Activated naive CD4-positive, alpha-beta T cell treated with anti-CD3 and anti-CD28 coated beads, Interleukin-2, amount 50 U/mL, for 72 hours (primary cell): ENCODE measurements at places on chromosomes 12 and 14.
A peak's percentile ranks its signal among the peaks of the same experiment; 100 is the strongest.

GRCh38 chr12:107066691-107067090, 26.7 kb downstream of the CRY1 start:
- DNase-seq = no peak

- DNase-seq = no peak
These were observed 31.1 kb downstream of the FRS2 start for GRCh38 chr12:69501154-69501895.

GRCh38 chr12:27972721-27973120, at the start of gene PTHLH:
Gene PTHLH (minus strand): TSS chr12:27972733. CDS start chr12:27969494, 3,239 bp downstream.
- DNase-seq = no peak

GRCh38 chr12:75511116-75512048, at the start of gene KRR1:
Gene KRR1 (minus strand): TSS chr12:75511609. CDS start chr12:75511597, 12 bp downstream.
- peak; percentile 92 for DNase-seq

- DNase-seq = peak; percentile 58
These were observed 25.7 kb downstream of the KLRK1 start for GRCh38 chr12:10363914-10364814.

DNA sequence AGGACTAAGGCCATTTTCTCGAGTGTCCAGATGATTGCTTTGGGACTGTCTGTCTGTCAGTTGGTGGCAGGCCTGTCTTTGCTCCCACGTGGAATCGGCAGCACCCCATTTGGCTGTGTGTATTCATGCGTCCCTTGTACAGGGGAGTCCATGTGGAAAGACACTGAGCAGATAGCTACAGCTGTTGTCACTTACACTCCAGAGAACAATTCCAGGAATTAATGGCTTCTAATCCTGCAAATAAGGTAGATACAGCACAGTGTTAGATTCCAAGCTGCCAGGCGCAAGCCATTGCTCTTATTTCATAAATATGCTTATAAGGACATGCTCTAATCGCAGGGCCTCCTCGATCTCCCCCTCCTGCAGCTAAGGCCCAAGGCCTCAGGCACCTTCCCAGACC, 208.8 kb downstream of the VRK1 start:
- DNase-seq = no peak

- no peak for DNase-seq
These were observed 11.7 kb downstream of the HSP90AA1 start for GRCh38 chr14:102075155-102075554.

DNA sequence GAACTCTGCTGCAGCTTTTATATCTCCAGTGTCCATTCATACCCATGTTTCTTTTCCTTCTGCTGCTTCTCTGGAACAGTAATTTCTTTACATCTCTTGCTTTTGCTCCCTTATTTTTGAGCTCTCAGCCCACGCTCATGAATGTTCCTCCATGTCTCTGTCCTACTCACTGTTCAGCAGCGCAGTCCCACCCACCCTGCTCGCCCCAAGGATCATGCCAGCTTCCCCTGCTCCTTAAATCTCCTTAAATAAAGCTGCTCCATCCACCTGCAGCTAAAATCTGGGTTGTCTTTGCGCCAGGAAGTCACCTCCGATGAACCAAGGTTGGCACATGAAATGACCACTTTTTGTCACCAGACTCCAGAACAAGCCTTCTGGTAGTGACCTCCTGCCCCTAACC, 201.1 kb upstream of the RGS6 start:
- DNase-seq = no peak

DNA sequence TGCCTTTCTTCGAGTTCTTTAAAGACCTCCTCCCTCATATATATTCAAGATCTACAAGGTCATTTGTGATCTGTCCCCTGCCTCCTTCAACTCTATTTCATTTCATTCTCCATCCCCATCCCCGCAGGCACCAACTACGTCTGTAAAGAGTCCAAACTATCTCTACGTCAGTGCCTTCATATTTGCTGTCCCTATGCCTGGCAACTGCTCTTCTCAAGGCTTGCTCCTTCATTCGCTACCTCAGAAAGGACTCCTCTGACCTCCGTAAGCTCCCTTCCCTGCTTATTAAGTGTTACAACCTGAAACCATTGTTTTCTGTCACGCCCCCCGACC, 650 bp downstream of the LLPH start:
- DNase-seq = no peak

DNA sequence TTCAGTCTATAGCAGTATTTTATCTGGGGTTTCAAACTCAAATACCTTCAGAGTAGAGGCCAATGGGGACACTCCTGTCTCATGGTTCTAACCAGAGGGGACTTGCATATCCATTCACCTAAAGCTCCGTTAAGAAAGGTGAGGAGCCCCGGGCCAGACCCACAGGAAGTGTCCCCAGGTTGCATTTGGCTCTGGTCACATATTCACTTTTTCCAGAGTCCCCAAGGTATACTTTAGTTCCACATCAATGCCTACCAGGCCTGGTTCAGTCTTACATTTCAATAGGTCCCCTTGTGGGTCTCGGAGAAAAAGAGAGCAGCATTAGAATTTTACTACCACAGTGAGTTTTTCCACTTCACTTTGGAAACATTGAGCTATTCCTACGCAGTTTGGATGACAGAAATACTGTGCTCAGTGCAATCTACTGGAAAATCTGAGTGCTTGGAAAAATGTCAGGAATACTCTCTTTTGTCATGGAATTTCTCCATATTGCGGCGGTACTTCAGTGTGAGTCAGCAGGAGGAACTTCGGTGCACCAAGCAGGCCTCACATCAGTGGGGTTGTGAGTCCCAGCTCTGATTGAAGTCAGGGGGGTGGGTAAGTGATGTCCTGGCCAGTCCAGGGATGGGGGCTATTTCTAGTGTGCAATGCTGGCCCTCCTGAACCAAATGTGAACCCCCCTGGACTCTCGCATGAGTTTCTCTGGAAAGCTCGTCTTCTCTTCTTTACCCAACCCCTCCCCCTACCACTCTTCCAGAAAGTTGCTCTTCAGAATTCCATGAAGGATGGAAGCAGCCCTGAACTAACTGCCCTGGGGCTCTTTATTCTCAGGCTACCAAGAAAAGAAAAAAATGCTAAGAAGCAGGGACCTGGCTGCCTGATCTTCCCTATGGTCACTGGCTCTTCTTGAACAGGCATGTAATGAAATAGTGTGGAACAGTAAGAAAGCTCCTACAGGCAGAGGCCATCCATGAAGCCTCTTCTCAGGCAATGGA, 184.7 kb downstream of the PRKCH start:
- no peak for DNase-seq

DNA sequence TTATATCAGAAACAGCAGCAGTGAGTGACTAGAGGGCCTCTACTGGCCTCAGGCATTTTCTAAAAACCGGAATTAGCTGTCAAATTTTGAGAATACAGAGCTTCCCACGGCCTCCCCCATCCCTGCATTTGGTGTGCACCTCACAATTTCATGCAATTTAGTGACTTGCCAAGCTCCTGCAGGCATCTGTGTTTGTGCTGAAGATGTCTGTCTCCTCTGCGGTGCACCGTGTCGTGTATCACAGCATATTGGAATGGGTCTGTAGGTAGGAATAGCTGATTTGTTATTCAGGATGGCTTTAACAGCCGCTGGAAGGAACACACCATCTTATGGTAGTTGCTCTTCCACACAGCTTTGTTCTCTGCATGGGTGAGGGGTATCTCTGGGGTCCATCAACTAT, 140.3 kb downstream of the SSPN start:
- no peak for DNase-seq

- no peak for DNase-seq
These were observed 221.8 kb downstream of the SLC41A2 start for GRCh38 chr12:104736307-104736706.

DNA sequence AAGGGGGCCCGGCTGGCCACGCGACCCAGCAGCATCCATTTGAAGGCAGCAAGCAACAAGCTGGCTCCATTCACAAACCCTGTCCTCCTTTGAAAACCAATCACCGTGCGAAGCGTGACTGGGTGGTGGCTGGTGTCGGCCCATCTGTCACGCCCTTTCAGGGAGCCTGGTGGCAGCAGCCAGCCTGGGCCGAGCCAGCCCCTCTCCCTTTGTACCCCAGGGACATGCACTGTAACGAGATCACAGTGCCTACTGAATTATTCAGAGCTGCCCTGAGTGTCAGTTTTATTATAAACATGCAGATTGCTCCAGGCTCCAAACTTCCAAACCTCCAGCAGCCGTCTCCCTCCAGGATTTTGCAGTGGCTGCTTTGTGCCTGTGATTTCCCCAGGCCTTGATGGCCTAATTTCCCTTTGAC, 22.3 kb upstream of the CTDSP2 start:
- no peak for DNase-seq

GRCh38 chr14:39467889-39468524, 35.8 kb upstream of the FBXO33 start:
- no peak for DNase-seq

DNA sequence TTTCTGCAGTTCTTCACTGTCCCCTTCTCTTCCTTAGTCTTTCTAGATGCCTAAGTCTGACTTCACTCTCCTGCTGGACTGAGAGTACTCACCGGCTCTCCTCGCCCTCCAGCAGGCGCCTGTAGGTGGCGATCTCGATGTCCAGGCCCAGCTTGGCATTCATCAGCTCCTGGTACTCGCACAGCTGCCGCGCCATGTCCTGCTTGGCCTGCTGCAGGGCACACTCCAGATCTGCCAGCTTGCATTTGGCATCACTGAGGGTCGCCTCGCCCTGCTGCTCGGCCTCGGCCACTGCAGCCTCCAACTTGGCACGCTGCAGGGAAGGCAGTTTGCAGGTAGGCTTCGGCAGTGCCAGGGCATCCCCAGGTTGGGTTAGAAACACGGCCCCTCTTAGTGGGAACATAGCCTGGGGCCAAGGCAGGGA, 5.2 kb downstream of the KRT84 start:
- DNase-seq = peak; percentile 22

DNA sequence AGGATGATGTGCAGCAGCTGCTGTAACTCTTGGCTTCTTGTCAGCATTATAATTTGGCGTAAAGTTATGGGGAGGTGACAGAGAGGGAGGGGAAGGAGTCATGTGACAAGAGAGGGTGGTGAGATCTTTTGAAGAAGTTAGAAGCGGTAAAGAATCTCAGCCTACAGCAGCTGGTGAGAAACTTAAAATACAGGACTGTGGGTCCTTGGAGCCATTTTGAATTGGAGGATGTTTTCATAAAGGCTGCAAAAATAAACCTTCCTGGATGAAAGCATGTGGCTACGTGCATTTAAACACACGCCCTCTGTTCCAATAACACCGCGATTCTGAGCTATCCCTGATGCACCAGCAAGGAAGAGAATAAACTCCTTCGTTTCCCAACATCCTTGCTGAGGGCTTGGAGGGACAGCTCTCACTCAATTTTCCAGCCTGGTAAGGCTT, 133.7 kb downstream of the TMEM30B start:
- no peak for DNase-seq

DNA sequence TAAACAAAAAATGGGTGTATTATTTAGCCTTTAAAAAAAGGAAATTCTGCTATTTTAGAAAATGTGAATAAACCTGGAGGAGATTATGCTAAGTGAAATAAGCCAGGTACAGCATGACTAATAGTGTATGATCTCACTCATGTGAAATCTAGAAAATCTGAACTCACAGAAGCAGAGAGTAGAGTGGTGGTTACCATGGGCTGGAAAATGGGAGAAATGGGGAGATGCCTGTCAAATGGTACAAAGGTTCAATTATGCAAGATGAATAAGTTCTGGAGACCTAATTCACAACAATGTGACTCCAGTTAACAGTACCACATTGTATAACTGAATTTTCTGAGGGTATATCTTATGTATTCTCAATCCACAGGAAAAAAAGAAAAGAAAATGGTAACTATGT, 17.4 kb upstream of the LEMD3 start:
- no peak for DNase-seq

GRCh38 chr14:104731320-104732294, 7.6 kb downstream of the ADSS1 start:
- DNase-seq = no peak

GRCh38 chr12:32512910-32513309, 113.6 kb downstream of the FGD4 start:
- DNase-seq = no peak

DNA sequence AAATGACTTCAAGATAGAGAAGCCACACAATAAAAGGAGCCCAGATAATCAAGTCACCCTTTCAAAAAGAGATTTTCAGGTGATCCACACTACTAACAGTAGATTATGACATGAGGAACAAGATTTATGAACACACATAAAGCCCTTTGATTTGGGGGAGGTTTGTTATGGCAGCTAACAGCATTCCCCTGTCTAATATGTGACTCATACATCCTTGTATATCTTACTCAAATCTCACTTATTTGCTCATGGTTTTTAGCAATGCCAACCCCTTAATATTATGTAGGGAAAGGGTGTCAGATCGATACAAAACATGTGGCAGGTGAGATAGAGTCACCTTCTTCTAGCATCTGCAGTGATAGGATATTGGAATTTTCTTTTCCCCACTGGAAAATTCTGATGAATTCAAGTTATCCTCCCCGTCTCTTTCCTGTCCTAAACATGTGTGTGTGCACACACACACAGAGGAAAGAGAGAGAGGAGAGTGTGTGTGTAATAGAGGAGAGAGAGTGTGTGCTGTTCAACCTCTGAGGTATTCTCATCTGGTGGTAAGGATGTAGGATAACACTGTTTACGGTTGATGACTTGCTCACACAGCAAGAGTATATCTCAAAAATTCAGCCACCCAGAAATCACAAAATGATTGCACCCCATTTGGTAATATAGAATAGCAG, 319.9 kb downstream of the KCNC2 start:
- DNase-seq = no peak

- DNase-seq = peak; percentile 38
These were observed 86.5 kb upstream of the SLC38A2 start for GRCh38 chr12:46459111-46459510.

DNA sequence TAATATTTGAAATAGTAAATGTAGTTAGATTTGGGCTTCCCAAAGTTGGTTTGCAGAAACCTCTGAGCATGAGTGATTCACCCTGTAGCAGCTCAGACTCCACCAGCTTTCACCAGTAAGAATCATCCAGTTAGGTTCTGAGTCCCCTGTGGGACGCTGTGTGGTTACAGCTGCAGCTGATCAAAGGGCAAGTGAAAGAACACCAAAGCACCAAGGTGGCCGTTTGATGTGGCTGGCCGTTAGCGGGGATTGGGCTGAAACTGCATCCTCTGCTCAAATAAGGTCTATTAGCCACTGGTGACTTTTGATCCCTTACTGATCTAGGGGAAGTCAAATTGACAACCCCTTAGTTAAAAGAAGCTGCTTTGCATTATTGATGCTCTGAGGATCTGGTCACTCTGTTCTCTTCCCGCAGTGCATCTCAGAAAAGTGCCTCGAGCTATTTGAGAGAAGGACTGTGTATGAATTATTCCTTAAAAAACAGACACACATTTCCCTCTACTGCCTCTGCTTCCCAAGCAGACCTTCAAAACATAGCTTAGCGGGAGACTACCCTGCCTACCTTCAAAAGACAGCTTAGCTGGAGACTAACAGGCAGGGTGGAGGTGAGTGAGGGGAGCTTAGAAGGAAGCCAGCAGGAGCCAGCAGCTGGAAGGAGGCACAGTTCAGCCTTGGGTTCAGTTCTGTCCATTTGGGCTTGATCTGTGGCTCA, 3.7 kb downstream of the ABHD12B start:
- DNase-seq = peak; percentile 83
